Tongue (tissue), 3 donors: ENCODE measurements at places on chromosomes 3 and 15. TPM values are rescaled to one million over a fixed set of nuclear protein-coding genes. Genes with fewer than 3 reads are reported as not detected.
A peak's percentile ranks its signal among the peaks of the same experiment; 100 is the strongest.

- no peak for DNase-seq
These were observed 94.5 kb upstream of the TBC1D5 start for GRCh38 chr3:17836919-17837318.

DNA sequence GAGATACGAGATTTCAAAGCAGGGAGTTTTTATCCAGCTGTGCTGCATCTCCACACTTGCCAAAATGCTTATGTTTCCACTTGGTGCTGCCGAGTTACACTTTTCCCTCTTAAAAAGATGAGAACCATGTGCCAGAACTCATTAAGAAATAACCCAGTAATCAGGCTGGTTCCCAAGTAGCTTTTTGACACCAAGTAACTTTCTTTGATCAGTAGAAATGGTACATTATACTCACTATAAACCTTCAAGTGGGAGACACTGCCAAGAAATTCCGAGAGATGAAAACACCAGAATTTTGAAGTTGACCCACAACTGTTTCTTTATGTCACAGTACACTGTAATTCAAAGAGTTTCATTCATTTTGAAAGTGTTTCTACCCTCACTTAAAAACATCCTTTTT is 164.6 kb upstream of the CCDC54 start:
- DNase-seq = peak; percentile 73

GRCh38 chr3:196694202-196694638 is 17.8 kb downstream of the CEP19 start:
- no peak for DNase-seq

DNA sequence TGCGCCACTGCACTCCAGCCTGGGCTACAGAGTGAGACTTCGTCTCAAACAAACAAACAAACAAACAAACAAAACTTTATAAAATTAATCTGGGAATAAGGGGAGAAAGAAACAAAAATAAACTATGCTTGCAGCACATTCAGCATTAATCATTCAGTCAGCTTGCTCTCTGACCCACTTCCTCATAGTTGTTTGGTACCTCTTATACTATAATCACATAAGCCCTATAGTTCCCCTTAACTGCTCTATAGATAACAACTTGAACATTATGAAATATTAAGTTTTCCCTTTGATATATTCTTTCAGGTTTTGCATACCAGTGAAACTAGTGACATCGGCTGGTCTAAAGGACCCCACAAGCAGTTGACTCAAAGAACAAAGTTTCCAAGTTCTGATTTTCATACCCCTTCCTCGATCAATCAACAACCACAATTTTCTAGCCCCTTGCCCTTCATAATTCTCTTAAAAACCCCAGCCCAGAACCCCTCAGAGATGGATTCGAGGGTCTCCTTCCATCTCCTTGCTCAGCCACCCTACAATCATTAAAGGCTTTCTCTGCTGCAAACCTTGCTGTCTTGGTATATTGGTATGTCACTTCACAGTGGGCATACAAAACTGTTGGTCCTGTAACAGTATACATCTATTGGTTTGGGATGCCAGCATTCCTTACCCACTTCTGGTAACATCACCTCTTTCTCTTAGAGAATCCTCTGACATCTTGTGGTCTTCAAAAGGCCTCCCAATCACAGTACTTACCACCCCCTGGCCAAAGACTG is 26.4 kb downstream of the BCL2L10 start:
- DNase-seq = no peak

- no peak for DNase-seq
These were observed 64.5 kb downstream of the GLDN start for GRCh38 chr15:51405693-51406523.

The SMCO1 gene
- 19.6 TPM for total RNA-seq
